COLO829 (cell line): ENCODE measurements at places on chromosomes 11 and 22.

GRCh38 chr22:43101306-43101705 lies 9.2 kb upstream of the BIK start:
- no peak for DNase-seq

GRCh38 chr11:1522081-1522424 lies 35.5 kb upstream of the MOB2 start:
- DNase-seq, result no peak

- DNase-seq, result no peak
Observed at GRCh38 chr11:92411431-92411830, 186.8 kb downstream of the FAT3 start.

- DNase-seq, result peak; percentile 52
Observed at GRCh38 chr22:32354360-32355351, 3.0 kb upstream of the RFPL3 start.

GRCh38 chr22:24809331-24809730 lies 3.3 kb downstream of the SGSM1 start:
- DNase-seq, result no peak

- DNase-seq, result no peak
Observed at GRCh38 chr11:1305501-1306056, 3.9 kb downstream of the TOLLIP start.

DNA sequence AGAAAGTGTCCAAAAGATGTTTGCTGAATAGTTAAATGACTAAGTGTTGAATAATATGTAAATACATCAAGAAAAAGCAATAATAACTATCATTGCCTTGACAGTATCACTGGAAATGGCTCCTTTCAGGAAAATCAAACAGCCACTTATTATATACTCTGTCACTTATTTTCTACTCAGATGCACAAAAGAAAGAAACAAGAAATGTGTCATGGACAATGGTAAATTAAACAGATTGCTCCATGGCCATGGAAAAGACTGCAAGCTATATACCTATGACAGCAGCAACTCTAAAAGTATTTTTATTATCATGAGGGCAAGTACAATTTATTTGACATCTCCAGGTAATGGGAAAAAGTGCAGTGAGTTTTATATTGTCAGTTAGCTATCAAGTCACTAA lies 52.9 kb upstream of the GUCY1A2 start:
- DNase-seq, result no peak

DNA sequence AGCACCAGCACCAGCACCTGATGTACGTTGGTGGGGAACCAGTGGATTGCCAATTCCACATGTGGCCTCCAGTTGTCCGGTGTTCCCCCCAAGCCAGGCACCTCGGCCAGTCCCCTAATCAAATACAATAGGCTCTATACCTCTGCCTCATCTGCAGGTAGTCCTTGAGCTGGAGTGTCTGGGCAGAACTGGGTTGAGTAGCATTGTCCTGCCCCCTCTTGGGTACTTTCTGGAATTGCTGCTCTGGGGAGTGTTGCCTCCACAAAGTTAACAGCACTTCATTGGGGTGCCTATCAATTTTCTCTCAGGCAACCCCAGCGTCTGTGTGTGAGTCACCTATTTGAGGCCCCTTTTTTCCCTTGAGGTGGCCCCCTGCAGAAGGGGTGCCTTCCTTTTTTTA lies 413.0 kb upstream of the LARGE1 start:
- DNase-seq, result no peak

GRCh38 chr11:3929649-3930048 lies 74.2 kb downstream of the STIM1 start:
- no peak for DNase-seq

- no peak for DNase-seq
Observed at GRCh38 chr11:15882876-15883454, 473.4 kb downstream of the SOX6 start.

DNA sequence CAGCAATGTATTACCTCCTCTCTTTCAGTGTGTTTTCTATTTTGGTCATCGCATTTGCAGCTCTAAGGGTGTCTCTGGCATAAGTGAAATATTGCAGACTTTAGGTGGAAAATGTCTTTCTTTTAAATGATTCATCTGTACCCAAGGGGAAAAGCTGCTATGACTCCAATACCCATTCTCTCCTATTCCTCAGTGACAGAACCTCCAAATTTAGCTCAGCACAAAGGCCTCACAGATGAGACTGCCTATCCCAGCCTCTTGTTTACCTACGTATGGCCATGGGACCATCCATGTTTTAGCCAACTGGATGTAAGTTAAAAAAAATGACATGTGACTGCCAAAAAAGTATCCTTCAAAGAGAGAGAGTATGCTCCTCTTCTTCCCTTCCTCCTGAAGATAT lies 7.9 kb downstream of the MTMR2 start:
- no peak for DNase-seq

DNA sequence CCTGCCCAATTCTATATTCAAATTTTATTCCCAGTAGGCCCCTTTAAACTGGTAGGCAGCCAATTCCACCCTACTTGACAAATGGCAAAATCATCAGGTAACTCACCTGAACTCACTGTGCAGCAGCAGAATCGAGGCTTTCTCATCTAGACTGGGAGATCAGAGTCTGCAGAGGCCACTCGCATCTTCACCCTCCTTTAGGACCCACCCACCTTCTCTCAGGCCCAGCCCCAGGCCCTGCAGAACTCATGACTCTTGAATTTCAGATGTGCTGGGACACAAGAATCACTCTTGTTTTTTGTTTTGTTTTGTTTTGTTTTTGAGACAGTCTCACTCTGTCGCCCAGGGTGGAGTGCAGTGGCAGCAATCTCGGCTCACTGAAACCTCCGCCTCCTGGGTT lies 38.8 kb downstream of the MICAL3 start:
- no peak for DNase-seq

GRCh38 chr11:86795511-86795910 lies 4.8 kb upstream of the PRSS23 start:
- no peak for DNase-seq

DNA sequence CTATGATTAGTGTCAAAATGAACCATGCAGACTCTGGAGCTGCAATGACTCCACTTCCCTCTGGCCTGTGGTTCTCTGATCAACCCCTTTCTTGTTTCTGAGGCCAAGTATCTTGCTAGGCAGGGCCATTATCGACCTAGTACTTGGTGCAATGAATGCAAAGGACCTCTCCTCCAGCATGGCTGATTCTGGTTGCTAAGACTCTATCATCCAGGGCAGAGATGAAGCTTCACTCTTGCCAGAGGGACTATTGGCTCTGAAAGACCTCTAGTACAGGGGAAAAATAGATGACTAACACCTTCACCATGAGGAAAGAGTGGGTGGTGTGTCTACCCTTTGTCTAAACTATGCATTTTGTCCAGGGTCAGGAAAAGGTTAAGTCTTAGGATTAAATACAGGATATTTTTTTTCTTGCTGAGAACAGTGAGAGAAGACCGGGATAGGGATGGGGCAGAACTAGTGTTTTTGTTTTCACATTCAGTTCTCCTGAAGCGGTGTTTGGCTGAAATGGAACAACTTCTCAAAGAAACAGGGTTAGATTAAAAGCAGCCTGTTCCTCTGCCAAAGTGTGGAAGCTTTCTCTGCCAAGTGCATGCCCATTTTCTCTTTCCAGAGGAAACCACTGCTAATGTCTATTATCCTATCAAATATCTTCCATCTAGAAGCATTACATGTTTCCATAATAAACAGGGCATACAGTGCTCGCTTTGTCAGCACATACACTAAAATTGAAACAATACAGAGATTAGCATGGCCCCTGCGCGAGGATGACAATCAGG lies 5.0 kb upstream of the MTFP1 start:
- peak; percentile 78 for DNase-seq

DNA sequence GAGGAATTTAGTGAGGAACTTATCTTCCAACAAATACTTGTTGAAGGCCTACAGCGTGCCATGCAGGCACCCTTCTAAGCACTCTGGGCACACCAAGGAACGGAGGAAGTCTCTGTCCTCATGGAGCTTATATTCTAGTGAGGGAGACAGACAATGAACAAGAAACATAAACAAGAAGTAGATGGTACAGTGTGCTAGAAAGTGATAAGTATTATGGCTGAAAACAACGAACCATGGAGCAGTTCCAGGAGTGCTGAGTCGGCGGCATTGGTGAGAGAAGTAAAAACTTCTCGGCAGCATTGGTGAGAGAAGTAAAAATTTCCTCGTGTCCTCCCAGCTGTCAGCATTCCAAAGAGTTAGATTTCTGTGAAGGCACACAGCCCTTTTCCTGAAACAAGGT lies 53.2 kb downstream of the FAM76B start:
- no peak for DNase-seq

DNA sequence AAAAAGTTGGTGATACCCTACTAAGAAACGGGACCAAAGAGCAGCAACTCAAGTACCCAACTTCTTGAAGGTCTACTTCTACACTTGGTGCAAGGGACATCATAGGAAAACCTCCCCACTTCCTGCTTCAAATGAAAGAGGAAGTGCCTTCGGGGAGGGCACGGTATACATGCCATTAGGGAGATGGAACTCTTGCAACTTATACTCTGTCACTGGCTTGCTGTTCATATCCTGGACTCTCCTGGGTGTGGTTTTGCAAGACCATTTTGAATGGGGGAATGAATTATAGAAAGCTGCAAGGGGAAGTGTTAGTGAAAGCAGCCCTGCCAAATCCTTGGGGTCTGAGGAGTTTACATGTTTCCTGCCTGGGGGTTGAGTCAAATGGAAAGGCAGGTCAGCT lies 41.9 kb downstream of the CSNK2A3 start:
- no peak for DNase-seq

- DNase-seq, result no peak
Observed at GRCh38 chr11:41119484-41119883, 340.0 kb downstream of the LRRC4C start.
